ENCODE measurements at places on chromosomes 5 and 9.
A peak's percentile ranks its signal among the peaks of the same experiment; 100 is the strongest.

GRCh38 chr9:70192707-70193106 is 66.1 kb upstream of the SMC5 start:
- DNase-seq: no peak

- DNase-seq: no peak
Measured at GRCh38 chr9:124368692-124369091, 46.5 kb downstream of the PSMB7 start.

GRCh38 chr5:80372780-80373179 is 35.1 kb upstream of the ZFYVE16 start:
- no peak for DNase-seq

GRCh38 chr9:22214021-22214420 is 204.9 kb upstream of the CDKN2B start:
- DNase-seq: peak; percentile 73

DNA sequence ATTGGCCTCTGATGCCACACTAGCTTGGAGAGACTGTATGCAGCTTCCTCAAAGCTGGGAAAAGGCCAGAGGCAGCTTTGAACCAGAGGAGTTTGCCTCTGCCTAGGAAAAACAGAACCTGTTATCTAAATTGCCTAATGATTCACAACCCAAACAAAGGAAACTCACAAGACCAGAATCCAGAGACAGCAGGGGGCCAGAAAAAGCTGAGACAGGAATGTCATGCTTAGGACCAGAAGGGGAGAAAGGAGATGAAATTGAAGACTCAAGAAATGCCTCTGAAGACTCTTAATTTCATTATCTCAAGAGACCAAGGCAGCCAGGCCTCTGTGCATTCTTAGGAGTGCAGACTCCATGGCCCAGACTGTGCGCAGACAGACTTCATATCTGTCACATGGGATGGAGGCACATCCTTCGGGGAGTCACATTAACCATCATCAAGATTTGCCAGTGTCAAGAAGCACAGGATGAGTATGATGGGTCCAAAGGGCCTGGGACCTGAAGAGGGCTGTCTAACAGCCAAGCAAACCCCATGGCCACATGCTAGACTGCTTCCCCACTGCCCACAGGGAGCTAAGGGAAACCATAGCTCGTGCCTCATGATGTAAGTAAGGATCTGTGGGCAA is 57.3 kb downstream of the ARSB start:
- DNase-seq: peak; percentile 75

- no peak for DNase-seq
Measured at GRCh38 chr9:105912157-105912862, 218.0 kb downstream of the TMEM38B start.

GRCh38 chr5:139644001-139644456 is 4.1 kb upstream of the CXXC5 start:
- DNase-seq: no peak

- DNase-seq: peak; percentile 54
Measured at GRCh38 chr9:133144142-133144903, 19.4 kb downstream of the GBGT1 start.

DNA sequence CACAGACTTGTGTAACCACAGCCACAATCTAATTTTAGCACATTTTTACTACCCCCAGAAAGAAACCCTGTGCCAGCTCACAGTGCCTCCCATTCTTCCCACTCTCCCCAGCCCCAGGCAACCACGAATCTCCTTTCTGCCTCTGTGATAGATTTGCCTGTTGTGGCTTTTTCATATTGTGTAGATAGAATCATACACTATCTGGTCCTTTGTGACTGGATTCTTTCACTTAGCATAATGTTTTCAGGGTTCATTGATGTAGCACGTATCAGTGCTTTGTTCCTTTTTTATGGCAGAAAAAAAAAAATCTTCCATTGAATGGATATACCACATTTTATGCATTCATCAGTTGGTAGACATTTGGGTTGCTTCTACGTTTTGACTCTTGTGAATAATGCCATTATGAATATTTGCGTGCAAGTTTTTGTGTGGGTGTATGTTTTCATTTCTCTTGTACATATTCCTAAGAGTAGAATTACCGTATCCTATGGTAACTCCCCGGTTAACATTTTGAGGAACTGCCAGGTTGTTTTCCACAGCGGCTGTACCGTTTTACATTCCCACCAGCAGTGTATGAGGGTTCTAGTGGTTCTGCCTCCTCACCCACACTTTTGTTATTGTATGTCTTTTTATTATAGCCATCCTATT is 64.5 kb downstream of the RCL1 start:
- no peak for DNase-seq

DNA sequence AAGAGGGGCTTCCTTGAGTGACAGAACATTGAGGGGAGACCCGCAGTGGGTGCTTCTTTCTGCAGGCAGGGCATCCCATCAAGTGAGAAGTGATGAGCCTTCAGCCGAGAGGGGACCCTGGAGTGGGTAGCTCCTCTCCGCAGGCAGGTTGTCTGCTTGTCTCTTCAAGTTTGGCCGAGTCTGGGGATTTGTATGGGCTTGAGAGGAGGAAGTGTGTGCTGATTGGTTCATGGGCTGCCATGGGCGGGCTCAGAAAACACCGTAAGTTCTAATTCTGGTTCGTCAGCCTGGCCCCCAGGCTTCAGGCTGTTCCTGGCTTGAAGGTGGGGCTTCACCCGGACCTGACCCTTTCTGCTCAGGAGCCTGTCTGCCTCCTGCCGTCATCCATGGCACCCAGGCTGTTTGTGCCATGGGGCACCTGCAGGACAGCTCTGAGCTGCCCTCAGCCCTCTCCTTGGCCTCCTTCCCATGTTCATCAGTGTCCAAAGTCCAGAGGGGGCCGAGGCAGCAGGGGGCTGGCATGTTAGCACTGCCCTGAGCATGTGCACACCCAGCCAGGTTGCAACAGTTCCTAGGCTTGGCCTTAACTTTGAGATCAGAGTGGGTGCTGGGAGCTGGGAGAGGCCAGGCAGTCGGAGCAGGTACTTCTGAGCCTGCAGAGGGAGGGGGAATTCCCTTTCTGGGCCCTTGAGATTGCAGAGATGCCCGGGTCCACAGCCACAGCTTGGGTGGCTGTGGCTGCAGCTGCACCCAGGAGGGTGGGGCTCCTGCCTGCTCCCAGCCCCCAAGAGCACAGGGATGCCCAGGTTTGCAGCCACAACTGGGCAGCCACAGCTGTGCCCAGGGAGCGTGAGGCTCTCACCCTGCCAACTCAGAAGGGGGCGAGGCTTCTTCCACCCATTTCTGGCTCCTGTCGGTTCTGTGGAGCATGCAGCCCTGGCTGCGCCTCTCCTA is 13.5 kb upstream of the DHFR start:
- DNase-seq: no peak

GRCh38 chr5:100186181-100186580 is 349.0 kb upstream of the FAM174A start:
- DNase-seq: no peak

DNA sequence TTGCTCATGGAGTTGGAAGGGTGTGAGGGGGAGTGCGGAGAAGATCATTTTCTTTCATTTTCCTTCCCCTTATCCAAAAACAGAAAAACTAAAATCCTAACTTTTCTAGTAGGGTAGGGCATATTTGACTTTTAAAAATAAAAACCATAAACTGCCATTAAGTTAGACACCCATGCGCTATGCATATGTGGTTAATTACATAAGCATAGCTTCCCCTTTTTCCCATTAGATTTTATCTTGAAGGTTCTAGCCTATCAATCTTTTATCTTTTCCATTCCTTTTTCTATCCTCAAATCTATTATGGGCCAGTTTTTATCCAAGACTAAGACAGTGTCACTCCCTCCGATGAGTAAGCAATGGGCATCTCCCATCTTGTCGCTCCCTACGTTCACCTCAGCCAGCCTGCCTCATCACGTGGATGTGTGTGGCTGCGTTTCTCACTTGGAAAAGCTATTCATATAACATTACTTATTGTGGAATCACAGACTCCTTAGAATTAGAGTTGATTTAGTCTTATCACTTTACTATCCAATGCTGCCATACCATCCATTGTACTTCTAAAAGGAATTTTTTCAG is 49.2 kb downstream of the PCSK5 start:
- DNase-seq: no peak

GRCh38 chr9:69393425-69393824 is 68.4 kb downstream of the ENTREP1 start:
- DNase-seq: no peak

- peak; percentile 32 for DNase-seq
Measured at GRCh38 chr5:144794922-144795321, 624.2 kb downstream of the KCTD16 start.

- DNase-seq: no peak
Measured at GRCh38 chr9:79985264-79985663, 413.5 kb downstream of the TLE4 start.

DNA sequence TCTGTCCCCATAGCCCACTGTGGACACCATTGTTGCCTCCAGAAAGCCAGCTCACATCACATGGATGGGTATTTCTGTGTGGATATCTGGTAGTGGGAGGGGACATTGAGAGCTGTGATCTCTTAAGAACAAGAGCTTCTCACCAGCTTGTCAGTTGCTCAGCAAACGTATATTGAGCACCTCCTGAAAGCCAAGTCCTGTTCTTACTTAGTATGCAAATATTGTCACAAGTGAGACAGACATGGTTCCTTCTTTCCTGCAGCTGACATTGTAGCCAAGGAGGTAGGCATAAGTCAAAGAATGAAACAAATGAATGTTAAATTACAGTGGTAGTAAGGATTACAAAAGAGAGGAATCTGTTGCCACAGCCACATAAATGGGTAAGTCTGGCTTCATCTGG is 3.8 kb downstream of the TCOF1 start:
- DNase-seq: no peak

DNA sequence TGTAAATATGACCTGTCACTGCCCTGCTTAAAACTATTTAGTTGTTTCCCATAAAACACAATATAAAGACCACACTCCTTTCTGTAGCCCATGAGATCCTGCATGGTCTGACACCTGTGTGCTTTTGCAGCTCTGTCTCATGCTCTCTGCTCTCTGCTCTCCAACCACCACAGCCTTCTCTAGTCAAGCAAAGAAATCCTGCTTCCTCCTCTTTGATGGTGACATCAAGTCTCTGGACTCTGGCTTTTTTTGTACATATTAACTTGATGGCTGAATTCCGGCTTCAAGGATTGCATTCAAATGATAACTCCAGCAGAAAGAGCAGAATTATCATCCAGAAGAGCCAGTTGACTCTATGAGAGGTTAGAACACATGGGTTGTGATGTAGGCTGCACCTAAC is 58.2 kb downstream of the CHSY3 start:
- no peak for DNase-seq

DNA sequence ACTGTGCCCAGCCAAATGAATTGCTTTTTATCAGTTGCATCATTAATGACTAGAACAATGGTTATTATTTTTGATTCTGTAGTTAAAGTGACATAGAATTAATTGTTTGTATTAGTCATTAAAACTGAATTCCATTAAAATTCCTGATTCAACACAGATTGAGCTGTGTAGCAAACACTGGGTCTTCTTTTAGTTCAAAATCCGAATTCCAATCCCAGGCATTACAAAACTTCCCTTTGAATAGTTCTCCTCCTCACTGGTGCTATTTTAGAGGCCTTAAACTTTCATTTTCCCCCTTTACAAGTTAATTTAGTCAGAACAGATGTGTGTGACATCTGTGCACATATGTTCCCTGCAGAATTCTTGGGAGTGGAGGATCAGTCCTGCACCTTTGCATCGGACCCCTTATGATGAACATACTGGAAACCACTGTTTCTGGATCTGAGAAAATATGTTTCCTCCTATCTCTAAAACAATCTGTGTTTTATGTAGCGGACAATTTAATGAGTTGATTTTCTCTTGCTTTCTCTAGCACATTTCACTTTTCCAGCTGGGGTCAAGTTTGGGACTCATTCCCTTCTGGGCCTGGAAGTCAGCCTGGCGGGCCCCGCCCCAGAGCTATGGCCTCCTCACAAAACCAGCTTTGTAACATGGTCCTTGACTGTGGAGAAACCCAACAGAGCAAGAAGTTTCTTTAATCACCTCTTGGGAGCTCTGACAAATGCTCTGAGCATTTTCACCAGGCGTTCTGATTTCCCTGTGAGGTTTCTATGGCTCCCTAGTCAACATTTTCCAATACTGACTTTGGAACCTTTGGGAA is 87.9 kb upstream of the MAMDC2 start:
- no peak for DNase-seq
